Heart left ventricle (tissue), 16 donors: ENCODE measurements at places on chromosomes 1 and 21. TPM values are rescaled to one million over a fixed set of nuclear protein-coding genes. Genes with fewer than 3 reads are reported as not detected.

- DNase-seq: no peak
Observed at GRCh38 chr21:36323032-36323431, 3.0 kb downstream of the MORC3 start.

GRCh38 chr1:111980686-111981085 lies 8.8 kb downstream of the KCND3 start:
- DNase-seq: no peak

- DNase-seq: no peak
Observed at GRCh38 chr1:32186491-32186890, 7.0 kb downstream of the TXLNA start.

DNA sequence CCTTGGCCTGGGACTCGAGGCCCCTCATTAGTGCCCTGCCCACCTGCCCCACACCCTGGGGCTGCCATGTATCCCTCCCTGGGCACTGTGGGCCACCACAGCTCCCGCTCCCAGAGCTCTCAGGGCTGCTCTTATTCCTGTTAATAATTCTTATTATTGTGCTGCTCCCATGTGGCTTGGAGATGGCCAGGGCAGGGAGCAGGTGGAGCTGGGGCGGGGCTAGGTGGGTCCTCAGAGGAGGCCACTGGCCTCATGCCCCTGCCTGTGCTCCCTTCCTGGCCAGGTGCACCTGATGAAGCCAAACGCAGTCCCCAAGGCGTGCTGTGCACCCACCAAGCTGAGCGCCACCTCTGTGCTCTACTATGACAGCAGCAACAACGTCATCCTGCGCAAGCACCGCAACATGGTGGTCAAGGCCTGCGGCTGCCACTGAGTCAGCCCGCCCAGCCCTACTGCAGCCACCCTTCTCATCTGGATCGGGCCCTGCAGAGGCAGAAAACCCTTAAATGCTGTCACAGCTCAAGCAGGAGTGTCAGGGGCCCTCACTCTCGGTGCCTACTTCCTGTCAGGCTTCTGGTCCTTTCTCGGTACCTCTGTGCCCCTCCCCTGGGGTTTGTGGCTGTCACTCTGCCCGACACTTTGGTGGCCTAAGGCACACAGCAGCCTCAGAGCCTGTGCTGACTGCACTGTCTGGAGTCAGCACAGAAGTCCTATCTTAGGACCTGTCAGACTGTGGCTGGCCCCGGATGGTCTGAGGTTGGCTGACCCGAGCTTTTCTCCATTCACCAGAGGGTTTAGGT lies 34.1 kb downstream of the BMP8A start:
- no peak for DNase-seq

DNA sequence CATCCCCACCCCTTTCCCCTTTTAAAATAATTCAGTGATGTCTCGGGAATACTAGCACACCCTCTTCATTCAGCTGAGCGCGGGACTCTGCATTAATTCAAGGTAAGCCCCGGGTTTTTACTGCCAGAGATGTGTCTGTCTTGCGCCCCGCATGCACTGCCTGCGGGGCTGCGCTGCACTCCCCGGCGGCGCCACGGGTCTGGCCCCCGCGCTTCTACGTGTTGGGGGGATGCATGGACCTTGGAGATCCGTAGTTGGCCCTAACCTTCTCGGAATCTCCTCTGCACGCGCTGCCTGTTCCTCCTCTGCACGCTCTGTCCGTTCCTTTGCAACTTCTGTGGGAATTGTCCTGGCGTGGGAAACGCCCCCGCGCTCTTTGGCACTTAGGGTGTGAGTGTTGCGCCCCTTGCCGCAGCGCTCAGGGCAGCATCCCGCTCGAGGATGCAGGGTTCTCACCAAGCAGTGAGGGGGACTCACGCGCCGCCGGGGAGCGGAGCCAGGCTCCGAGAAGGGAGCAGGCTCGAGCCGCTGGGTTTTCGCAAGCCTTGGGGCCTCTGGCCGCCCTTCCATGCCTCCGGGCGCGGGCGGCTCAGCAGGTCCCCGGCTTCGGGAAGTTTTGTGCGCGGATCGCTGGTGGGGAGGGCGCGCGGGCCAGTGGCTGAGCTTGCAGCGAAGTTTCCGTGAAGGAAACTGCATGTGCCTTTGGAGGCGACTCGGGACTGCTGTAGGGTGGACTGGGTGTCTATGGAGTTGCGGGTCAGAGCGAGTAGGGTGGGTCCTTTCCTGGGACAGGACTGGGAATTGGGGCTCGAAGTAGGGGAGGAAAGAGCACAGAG lies 165.1 kb upstream of the CACNA1E start:
- no peak for DNase-seq

DNA sequence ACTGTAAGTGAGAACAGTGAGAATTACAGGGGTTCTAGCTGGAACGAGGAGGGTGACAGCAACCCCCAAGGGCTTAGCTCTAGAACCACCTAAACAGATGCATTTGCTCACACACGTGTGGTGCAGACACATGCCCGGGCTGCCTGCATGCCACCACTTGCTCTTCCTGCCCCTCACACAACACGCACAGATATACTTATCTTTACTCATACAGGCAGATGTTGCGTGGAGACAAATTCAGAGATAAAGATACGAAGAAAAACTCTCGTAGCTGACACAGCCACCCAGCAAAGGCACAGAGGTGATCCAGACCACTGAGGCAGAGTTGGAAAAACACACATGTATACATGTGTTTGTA lies 13.5 kb downstream of the VANGL1 start:
- DNase-seq: no peak

DNA sequence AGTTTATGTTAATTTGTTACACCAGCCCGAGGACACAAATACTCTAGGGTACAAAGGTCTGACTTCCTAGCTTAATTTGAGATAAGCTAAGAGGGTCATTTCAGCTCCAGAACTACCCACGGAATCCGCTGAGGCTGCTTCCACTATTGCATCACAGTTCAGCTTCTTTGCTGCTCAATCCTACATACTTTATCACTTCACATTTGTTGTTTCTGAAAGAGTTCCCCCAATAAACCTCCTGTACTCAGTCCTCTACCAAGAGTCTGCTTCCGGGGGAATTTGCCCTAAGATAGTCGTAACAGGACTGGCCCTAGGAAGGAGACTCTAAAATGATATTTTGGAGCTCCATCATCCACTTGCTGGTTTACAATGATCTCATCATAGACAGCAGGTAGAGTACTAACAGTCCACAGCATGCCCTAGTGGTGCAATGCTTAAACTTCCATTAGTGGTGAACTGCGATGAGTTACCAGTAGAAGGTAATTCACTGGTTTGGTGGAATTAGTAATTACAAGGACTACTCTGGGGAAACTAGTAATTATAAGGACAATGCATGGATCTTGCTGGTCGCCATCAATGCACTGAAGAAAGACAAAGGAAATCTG lies 229.3 kb downstream of the USH2A start:
- DNase-seq: no peak

DNA sequence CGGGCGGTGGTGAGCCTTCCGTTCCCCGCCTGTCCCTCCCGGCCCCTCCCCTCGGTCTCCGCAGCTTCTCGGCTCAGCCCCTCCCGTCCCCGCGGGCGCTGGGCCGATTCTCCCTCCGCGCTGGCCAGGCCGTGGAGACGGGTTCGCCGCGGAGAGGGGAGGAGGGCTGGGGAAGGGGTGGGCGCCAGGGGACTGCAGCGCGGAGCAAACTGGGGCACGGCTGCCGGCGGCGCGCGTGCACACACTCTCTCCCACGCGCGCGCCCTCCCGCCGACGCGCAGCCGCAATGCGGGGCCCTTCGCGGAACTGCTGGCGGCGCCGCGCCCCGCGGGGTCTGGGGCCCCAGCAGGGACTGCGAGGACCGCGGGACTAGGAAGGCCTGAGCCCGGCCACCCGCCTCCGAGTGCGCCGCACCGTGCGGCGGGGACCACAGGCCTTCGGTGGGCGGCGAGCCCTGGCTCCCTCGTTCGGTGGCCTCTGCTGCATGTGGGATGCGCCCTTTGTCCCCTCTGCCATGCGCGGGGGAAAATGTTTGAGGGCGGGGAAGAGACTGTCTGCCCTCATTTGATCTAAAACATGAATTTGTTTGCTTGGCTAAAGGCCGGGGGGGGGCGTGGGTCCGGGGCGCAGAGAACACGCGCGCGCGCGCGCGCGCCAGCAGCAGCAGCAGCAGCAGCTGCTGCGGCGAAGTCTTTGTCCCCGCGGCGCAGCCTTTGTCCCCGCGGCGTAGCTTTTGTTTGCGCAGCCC lies 90.7 kb upstream of the VAMP3 start:
- peak; percentile 76 for DNase-seq

GRCh38 chr1:180922631-180923015 lies 9.9 kb downstream of the KIAA1614 start:
- DNase-seq: no peak

DNA sequence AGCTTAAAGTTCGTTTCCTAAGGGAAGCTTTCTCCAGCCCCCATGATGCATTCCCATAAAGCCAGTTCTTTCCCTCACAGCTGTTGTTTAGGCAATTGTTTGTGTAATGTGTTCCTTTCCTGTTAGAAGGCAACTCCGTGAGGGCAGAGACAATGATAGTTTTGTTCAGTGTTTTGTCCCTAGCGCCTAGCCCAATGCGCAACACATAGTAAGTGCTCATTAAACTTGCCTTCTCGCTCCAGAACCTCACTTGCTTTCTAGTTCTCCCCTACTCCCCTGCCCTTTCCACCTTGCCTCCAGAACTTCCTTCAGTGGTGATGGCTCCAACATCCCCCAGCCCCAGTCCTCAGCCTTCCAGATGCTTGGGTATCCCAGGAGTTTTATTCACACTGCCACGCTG lies 115.4 kb downstream of the TMEM53 start:
- no peak for DNase-seq

DNA sequence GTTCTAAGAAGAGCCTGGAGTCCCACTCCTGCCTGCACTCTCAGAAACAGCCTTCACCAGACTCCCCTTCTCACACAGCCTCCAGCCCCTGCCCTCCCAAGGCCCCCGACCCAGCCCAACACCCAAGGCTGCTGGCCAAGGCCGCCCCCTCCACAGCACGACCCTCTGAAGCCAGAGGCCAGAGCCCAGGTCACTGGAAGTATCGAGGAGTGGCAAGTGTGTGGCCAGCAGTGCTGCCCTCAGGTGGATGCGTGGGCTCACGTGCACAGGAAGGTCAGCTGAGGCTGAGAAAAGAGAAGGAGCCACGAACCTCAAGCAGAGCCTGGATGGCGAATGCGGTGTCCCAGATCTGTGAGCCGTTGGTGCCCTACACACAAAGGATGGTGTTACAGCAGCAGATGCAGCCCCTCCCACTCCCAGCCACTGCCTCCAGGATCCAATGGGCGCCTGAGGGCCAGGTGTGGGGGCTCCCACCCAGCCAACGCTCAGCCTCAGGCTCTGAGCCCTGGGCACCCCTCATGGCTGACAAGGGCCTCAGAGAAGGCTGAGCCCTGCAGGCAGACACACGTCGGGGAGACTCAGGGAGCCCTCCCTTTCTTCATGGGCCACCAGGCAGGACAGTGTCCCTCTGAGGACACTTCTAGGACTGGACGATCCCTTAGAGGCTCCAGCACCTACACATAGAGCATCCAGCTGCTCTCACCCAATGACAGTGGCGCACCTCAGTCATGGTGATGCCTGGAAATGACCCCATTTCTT lies 18.0 kb downstream of the LSS start:
- DNase-seq: no peak

DNA sequence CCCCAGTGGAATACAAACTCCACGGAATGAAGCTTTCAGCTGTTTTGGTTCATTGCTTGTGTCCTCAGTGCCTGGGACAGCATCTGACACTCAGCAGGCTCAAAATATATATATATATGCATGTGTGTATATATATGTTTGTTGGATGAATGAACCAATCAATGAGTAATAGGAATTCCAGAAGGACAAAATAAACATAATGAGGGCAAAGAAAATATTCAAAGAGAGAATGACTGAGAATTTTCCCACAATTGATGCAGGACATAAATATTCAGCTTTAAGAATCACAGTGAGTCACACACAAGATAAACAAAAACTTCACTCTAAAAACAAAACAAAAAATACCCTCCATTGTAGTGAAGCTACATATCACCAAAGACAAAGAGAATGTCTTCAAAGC lies 64.0 kb downstream of the CHD5 start:
- no peak for DNase-seq

- DNase-seq: no peak
Observed at GRCh38 chr1:228106800-228107054, 2.4 kb downstream of the MRPL55 start.

DNA sequence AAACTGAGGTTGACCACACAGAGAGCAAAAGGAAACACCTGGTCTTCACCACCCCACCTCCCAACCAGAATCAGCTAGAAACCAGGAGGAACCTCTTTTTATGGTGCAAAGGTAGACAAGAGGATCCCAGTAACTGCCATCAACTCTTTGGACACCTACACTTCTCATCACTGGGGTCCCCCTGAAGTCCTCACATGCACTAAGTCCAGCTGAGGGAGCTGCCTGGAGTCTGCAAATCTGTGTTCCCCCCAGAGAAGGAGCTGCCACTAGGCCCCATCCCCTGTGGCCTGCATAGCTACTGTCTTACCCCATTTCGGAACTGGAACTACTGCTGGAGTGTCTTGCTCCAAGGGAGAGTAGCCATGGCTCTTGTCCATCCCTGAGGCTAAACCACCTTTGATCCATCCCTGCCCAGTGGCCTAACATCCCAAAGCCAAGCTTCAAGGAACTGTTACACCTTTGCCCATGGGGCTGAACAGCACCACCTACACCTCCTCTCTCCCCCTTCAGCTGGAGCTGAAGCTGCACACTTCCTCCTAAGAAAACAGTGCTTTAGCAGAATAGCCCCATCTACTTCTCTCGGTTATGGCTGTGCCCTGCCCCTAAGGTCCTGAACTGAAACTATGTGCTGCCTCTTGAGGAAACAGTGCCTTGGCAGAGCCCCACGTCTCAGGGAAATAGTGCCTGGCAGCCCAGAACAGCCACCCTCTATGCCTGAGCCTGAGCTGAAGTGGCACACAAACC lies 85.4 kb upstream of the CD53 start:
- DNase-seq: no peak

GRCh38 chr1:8377271-8377981 lies 59.5 kb downstream of the SLC45A1 start:
- no peak for DNase-seq

DNA sequence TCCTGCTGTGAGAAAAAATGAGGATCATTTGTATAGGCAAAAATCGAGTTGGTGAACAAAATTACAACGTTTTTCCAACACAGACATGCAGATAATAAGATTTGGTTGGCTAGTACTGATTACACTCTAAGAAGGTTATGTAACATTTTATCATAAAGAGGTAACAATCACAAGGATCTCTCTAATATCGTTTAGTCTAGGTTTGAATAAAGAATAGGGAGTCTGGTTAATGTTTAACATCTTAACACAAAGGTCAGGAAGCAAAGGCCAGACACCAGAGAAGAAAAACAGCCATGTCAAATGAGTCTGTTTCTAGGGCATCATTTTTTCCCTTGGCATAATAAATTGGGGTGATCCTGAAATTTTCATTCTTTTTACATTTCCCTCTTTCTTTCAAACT lies 207.4 kb upstream of the CHRM3 start:
- no peak for DNase-seq

The LPAR3 gene
- 11.5 TPM for total RNA-seq

The MROH9 gene
- total RNA-seq: not detected

The OLIG2 gene
- total RNA-seq: not detected

The NPR1 gene
- 15.1 TPM for total RNA-seq

The EPHX1 gene
- 70.2 TPM for total RNA-seq

The GFI1 gene
- 0.16 TPM for total RNA-seq

The POU3F1 gene
- 0.18 TPM for total RNA-seq

The GNG4 gene
- total RNA-seq: not detected

The KRTAP7-1 gene
- total RNA-seq: not detected

The SAMSN1 gene
- total RNA-seq: 8.8 TPM
